Astrocyte of the spinal cord (primary cell): ENCODE measurements at places on chromosomes 5 and 9.
A peak's percentile ranks its signal among the peaks of the same experiment; 100 is the strongest.

DNA sequence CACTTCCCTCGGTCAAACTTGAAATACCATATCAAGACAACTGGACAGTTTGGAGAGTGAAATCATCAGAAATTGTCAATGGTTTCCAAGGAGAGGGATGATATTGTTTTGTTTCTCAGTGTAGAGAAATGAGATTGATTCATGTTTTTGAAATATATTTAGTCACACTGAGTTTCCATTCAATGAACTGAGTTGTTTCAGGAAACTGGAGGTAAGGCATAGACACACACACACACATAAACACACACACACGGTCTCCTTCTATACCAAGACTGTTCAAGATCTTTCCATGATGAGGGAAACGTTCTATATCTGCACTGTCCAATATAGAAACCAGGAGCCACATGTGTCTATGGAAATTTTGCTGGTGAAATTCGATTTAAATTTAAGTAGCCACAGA, 182.8 kb downstream of the PTTG1 start:
- DNase-seq: no peak

GRCh38 chr5:138386290-138386689, 33.8 kb downstream of the KDM3B start:
- no peak for DNase-seq

DNA sequence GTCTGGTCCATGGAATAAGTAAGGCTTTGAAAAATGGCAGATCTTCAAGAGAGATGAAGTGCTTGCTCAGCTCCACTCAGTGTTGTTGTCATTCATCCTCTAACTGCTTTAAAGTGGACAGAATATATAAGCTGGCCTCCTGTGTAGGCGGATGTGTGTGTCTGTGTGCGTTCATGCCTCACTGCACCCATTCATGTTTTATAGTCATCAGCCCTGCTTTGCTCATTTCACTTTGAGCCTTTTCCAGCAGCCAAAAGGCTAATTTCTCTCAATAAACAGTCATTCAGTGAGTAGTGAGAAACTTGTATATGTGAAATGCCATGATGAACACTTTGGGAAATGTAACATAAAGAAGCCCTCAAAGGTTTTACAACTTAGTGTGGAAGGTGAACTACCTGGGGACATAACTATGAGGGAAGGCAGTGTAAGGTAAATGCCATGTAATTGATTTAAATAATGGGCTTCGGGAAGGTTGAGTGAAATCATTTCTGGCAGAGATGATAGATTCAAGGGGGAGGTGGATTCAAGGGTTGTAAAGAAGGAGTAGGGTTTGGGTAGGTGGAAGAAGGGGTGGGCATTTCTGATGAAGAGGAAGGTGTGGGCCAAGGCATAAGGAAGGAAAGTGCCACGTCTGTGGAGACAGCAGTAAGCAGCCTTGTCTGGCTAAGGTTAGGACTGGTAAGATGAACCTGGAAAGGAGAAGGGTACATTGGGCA, 15.7 kb downstream of the TTC23L start:
- DNase-seq: peak; percentile 69

- peak; percentile 12 for DNase-seq
Measured at GRCh38 chr9:134136118-134136995, 475 bp downstream of the WDR5 start.

GRCh38 chr9:18922161-18922885, 110.7 kb downstream of the SAXO1 start:
- DNase-seq: no peak

DNA sequence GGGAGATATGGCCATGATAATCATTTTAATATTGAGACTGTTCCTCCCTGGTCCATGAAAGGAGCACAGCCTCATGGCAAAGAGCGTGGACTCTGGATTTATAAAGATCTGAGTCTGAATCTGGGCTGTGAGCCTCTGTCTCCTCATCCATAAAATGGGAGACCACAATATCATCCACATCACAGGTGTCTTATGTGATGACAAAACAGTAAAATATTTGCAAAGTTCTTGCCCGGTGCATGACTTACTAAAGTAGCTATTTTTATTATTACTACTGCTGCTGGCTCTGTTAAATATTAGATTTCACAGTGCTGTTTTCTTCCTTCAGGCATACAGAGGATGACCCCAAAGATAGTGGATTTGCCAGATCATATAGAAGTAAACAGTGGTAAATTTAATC, 74.1 kb downstream of the TEK start:
- DNase-seq: no peak

DNA sequence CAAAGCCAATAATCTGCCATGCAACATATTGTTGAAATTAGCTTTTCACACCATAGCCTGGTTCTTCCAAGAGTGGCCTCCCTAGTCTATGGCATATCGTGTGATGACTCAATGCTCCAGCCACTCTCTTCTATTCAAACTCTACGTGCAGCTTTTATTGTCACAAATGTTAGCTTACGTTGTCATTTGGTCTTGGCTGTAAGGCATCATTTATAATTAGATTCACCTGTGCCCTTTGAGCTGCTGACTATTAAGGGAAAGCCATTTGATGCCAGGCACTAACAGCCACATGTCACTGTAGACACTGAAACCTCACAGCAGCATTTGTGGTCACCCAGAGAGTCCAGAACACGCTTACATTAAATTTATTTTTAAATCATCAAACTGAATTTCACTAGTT, 66.8 kb downstream of the APBA1 start:
- no peak for DNase-seq

DNA sequence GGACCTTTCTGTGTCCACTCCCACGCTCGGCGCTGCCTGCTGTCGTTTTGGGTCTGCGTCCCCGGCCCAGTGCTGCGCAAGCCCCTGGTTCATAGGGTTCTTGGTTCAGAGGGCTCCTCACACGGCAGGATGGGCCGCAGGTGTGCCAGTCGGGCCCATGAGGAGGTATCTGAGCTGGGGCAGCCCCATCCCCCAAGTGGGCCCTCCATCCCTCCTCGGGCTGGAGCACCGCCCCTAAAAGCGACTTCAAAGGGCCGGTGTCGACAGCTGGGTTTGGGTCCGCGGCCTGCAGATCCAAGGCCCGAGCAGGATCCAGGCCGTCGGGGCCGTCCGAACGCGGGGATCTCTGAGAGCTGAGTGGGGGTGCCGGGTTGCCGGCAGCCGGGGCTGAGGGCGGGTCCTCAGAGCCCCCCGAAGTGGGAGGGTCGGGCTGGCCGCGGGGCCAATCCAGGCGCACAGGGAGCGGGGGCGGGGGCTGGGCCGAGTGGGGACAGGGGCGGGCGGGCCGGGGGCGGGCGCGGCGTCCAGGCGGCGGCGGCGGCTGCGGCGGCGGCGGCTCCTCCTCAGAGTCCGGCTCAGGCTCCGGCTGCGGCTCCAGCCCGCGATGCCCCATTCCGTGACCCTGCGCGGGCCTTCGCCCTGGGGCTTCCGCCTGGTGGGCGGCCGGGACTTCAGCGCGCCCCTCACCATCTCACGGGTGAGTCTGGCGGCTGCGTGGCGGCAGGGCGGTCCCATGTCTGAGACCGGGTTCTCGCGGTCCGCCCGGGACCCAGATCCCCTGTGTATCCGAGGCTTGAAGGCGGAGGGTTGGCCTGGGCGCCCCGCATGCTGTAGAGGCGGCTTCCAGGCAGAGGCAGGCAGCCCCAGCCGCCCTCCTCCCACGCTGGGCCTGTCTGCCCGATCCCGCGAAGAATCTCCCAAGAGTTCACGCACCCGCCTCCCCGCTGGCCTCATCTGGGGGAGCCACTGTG, at the start of gene PDLIM4:
PDLIM4 (plus strand) TSS at position 566 of the 971 bp plus-strand sequence; CDS start at position 605, 39 bp downstream.
- peak; percentile 48 for DNase-seq

DNA sequence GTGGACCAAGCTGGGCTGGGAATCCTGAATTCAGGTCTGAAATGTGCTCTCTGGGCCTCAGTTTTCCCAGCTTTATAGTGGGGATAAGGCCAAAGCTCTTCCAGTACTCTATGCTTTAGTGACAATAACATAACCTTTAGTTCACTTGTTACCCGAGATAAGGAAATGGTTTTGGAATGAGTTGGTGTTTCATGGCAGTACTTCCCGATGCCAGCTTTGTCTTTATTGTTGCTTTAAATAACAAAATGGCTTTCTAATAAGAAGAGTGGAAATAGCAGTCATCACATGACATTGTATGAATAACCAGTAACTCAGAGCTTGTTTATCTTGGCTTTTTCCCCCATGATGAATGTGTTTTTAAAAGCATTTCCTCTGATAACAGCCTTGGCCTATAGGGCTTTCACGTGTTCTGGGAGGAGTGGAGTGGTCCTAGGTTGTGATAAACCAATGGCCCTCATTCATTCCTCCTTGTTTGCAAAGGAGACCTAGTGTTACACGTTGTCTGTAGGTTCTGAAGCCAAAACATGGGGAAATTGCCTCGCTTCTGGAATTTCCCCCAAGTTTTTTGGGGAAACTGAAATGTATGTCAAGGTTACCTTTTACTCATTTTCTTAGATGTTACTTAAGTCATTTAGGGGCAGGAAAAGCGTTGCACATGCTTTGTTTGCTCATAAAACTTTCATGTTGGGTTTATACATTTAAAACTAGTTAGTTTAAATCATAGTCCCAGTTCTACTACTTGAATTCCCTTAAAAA, 53.7 kb downstream of the ZNF618 start:
- DNase-seq: peak; percentile 69

- no peak for DNase-seq
Measured at GRCh38 chr9:78028926-78029325, 2.7 kb downstream of the GNAQ start.

DNA sequence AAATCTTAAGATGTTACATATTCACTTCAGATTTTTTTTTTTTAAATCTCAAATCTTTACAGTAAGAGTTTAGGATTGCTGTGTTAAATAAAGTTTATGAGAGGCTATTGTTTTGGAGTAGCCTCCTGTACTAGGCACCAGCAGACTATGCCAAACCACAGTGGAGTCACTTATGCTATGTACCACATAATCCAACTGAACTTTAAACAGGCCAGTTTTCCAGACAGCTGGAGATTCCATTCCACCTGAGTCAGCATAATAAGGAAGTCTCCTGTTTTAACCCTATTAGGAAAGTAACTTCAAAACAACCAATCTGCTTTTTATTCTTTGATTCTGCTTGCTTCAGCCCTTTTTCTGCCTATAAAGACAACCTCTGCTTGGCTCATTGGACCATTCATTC, 205.2 kb downstream of the CSNK1G3 start:
- peak; percentile 85 for DNase-seq

- no peak for DNase-seq
Measured at GRCh38 chr9:98678244-98678842, 30.4 kb downstream of the GABBR2 start.

DNA sequence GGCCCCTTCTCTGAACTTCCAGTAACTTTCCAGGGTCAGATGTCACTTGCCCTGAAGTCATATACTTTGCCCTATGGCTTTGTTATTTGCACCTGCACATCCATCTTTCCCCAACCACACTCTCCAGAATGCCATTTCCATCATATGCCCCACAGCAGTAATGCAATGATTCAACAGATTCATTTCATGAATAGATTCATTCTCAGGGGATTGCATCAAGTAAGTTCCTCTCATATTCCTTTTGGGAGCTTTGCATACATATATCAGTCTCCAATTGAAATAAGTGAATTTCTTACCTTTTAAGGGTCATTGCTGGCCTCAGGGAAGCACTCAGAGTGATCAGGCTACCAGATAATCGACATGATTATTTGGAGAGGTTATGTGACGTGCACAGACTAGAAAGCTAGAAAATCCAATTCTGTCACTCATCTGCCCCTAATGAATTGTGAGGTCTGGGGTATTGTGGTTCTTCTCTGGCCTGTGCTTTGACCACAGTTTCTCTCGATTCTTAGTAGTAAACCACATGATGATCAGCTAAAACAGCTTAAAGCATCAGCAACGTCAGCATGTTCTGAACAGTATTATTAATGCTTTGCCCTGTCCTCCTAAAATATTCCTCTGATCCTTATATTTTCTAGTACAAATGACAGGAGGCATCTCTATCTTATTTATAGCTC, 179.9 kb downstream of the ATPSCKMT start:
- no peak for DNase-seq
